Osteoblast (primary cell): ENCODE measurements at places on chromosomes 5 and 9.

- DNase-seq, result peak; percentile 47
Observed at GRCh38 chr9:131062969-131063368, 33.4 kb upstream of the AIF1L start.

GRCh38 chr5:103942587-103943186 lies 380.1 kb upstream of the NUDT12 start:
- DNase-seq, result no peak

- no peak for DNase-seq
Observed at GRCh38 chr9:68507130-68507805, 33.4 kb downstream of the TMEM252 start.

GRCh38 chr5:135343413-135343812 lies 55.6 kb downstream of the MACROH2A1 start:
- no peak for DNase-seq

- no peak for DNase-seq
Observed at GRCh38 chr9:123033352-123033751, at the start of gene GPR21. Gene GPR21 (plus strand): TSS chr9:123033667. CDS start chr9:123034567, 900 bp downstream.

GRCh38 chr5:133233616-133234015 lies 181.8 kb downstream of the HSPA4 start:
- no peak for DNase-seq

GRCh38 chr5:15807248-15807647 lies 307.3 kb downstream of the FBXL7 start:
- no peak for DNase-seq

DNA sequence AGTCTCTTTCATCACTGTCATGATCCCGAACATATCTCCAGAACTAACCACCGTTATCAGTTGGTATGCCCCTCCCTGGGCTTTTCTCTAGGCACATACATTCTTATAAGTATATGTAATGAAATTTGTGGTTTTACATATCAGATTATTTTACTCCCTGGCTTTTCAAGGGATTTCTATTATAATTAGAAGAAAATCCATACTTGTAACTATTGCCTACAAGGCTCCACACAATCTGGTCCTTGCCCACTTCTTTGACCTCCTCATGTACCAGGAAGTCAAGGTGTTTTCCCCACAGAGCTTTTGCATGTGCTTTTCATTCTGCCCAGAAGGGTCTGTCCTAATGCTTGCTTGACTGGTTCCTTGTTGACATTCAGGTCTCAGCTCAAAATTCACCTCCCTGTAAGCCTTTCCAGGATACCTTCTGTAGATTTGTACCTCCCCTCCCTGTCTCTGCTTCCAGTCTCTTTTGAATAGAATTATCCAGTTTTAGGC lies 33.6 kb upstream of the HSD17B4 start:
- DNase-seq, result no peak
